Brain microvascular endothelial cell (primary cell): ENCODE measurements at places on chromosomes 13 and 19.
A peak's percentile ranks its signal among the peaks of the same experiment; 100 is the strongest.

GRCh38 chr13:111663953-111664421 is 343.5 kb downstream of the TEX29 start:
- no peak for DNase-seq

- no peak for DNase-seq
These were observed 1192.2 kb downstream of the UQCRFS1 start for GRCh38 chr19:28020619-28021258.

DNA sequence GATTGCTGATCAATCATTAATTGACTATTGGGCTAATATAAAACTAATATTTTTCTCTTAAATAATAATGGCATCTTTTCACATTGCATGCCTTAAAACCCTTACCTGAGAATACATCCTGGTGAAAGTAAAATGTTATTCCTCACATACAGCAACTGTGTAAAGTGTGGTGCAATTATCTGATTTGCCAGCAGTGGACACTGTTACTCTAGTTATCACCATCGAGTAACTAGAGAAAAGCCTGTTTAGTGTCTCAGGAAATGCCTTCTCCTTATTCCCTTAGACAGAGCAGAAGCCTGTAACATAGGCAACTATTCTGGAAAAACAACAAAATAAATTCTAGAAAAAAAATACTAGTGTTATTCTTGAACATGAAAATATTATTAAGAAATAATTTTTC is 459.8 kb downstream of the FGF14 start:
- peak; percentile 43 for DNase-seq

GRCh38 chr19:13861392-13861713 is 15.6 kb upstream of the NANOS3 start:
- no peak for DNase-seq

DNA sequence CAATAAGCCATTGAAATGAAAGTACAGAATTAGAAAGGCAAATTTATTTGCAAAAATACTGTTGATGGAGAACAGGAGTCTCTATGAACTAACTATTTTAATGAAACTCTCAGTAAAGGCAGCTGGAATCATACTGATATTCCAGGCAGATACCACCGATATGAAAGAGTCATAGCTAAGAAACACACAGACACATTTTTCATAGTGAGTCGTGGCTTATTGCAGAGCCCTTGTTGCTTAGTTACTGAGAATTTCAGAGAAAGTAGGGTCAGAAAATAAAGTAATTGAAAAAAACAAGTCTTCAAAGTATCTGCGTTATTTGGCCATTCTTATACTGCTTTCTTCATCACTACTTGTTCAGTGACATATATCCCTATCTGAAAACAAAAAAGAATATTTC is 1890.9 kb downstream of the PCDH9 start:
- peak; percentile 22 for DNase-seq

DNA sequence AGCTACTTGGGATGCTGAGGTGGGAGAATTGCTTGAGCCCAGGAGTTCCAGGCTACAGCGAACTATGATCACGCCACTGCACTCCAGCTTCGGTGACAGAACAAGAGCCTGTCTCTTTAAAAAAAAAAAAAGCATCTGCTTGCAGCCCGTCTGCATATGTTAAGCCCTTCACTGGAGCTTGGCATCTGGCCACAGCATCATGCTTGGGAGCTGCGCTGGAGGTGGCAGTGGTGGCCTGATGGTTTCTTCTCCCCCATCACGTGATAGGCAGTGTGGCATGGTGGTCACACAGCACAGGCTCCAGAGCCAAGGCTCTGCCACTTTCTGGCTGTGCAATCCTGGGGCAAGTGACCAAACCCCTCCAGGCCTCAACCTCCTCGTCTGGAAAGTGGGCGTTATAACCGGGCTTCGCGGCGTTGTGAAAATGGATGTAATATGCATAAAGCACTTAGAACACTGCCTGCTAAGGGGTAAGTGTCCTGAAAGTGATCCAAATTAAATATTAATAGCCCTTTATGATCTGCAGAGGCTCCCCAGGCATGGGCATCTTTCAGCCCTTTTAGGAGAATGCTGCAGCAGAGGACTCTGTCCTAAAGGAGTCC is 24.4 kb downstream of the MARK4 start:
- DNase-seq, result no peak

GRCh38 chr19:13350072-13350471 is 156.2 kb downstream of the CACNA1A start:
- DNase-seq, result no peak

DNA sequence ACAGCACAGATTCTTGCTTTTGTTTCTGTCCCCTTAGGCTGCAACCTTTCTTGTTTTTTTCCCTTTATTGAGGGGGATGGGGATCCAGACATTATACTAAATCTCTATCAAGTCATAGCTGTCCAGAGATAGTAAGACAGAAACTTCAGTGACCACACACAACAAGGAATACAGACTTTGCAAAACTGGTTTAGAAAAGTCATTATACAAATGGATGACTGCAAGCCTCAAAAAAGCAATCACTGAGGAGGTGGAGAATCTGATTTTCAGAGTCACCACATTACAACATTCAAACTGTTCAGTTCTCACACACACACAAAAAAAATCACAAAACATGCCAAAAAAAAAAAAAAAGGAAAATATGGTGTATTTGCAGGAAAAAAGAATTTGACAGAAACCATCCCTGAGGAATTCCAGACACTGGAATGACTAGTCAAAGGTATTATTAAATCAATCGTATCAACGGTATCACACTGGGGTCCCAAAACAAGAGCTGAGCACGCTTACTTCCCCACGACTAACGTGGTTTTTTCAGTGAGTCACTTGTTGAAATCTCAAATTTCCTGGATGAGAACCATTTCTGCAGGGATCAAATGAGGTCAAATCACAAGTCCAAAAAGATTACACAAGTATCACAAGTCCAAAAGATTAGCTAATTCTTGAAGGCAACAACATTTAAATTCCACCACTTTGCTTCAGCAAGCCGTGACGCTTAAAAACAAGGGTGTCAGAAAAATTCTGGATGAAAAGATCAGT is 41.2 kb downstream of the USP12 start:
- no peak for DNase-seq

GRCh38 chr19:4075373-4075772 is 8.7 kb upstream of the ZBTB7A start:
- peak; percentile 34 for DNase-seq

- no peak for DNase-seq
These were observed 38.7 kb downstream of the ADGRE1 start for GRCh38 chr19:6925801-6926751.

DNA sequence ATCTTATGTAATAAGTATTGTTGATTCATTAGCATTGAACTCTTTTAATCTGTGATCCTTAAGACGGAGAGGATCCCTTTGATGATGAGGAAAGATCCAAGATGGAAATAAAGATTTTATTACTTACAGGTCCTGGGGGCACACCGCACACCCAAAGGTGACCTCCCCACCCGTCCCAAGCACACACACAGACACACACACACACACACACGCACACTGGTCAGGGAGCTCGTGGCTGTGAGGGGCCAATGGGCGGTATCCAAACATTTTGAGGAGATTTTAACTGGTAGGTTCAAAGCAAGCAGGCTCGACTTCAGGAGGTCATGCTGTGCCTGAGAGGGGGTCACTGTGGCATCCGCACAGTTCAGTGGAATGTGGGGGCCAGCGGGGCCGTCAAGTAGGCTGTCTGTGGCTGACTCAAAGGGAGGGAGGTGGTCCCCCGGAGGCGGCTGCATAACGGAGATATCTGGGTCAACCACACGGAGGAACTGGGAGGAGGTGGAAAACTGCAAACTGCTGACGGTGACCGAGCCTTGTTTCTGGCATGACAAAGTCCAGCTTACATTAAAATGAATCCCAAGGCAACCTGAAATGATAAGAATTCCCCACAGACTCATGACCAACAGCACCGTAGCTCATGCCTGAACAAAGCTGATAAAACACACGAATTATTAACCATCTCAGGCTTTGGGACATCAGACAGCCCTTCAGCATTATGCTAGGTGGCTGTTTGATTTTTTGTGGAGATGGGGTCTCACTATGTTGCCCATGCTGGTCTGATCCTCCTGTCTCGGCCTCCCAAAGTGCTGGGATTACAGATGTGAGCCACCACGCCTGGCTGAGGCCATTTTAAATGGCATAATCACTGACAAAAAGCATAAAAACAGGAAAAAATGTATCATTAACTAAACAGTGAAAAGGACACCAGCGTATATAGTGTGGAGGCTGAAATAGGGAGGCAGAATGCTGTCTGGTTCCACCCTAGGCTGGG is 20.9 kb upstream of the SIGLEC11 start:
- no peak for DNase-seq

DNA sequence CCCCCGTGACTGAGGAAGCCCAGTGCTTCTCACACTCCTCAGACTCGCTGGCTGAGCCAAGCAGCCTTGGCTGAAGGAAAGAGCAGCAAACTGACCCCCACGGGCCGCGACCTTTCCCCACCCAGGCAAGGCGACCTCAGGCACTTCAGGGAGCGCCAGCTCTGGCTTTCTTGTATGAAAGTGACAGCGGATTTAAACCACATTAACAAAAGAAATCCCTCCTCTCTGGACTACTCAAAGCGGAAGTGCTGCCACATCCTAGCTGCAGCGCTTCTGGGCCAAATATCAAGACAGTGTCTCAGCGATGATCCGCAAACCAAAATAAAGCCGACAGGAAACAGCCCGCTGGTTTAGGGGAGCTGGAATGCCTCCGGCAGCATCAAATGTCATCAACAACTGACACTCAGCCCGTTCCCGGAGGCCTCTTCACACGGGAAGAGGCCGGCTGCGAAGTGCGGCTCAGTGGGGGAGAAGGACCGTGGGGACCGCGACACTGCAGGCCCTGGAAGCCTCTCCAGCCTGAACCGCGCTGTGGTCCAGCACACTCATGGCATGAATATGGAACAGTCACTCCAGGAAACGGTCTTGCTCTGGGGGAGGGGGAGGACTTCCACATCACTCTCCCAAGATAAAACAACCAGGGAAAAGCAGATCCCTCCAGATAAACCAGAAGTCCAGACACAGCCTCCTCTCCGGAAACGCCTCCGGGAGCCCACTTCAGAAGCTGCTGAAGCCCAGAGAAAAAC is 1.4 kb downstream of the RASA3 start:
- peak; percentile 93 for DNase-seq

GRCh38 chr13:38697628-38698333 is 10.9 kb downstream of the FREM2 start:
- DNase-seq, result no peak

- DNase-seq, result no peak
These were observed 12.0 kb downstream of the NDUFA11 start for GRCh38 chr19:5891572-5891937.

- DNase-seq, result no peak
These were observed 23.7 kb upstream of the ZNF254 start for GRCh38 chr19:24063295-24063694.

GRCh38 chr13:80030491-80030890 is 310.4 kb downstream of the SPRY2 start:
- DNase-seq, result no peak

DNA sequence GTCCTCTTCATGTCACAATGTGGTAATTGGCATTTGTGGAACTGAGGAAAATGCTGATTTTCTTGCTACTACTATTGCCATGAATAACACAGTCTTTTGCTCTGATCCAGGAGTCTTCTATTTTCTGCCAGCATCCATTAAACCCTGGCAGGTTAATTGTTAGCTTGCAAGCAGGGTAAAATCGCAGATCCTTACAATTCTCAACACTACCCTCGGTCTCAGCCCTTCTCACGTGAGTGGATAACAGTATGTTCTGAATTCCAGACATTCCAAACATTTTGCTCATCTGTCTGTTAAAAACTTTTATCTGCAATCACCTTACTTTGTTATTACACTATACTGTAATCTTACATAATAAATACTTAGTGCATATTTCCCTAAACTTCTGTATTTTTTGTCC is 251.3 kb upstream of the ATXN8OS start:
- DNase-seq, result no peak

DNA sequence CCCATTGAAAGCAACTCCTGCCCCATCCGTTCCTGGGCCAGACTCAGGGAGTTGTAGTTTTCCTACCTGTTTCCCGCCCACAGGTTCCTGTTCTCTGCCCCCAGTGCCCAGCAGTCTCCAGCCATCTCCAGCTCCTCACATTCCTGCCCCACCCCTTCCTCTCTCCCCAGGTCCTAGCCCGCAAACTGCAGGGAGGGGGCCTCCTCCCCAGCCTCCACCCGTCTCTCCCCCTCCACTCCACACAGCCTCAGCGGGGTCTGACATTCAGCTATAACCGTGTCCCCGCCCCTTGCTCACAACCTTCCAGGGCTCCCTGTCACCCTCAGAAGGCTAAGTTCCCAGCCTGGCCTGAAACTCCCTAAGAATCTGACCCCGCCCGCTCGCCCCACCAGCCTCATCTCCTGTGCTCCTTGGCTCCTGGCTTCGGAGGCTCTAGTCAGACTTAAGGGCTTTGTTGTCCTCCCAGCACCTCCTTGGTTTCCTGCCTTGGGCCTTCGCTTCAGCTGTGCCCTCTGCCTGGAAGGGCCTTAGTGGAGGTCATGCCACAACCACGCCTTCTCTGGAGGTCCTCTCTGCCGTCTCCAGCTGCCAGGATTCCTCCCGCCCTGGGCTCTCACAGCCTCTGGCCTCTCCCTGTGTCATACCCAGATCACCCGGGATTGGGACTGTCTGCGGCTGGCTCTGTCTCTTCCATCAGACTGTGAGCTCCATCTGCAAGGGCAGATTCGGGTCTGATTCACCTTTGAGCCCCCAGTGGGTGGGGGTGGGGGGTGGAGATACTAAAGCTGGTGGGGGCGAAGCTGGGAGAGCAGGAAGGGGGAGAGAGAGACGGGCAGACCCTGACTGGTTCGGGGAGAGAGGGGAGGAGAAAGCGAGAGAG is 5.1 kb upstream of the SPACA6 start:
- peak; percentile 48 for DNase-seq

- peak; percentile 73 for DNase-seq
These were observed 16.8 kb downstream of the SPC24 start for GRCh38 chr19:11138601-11139300.

DNA sequence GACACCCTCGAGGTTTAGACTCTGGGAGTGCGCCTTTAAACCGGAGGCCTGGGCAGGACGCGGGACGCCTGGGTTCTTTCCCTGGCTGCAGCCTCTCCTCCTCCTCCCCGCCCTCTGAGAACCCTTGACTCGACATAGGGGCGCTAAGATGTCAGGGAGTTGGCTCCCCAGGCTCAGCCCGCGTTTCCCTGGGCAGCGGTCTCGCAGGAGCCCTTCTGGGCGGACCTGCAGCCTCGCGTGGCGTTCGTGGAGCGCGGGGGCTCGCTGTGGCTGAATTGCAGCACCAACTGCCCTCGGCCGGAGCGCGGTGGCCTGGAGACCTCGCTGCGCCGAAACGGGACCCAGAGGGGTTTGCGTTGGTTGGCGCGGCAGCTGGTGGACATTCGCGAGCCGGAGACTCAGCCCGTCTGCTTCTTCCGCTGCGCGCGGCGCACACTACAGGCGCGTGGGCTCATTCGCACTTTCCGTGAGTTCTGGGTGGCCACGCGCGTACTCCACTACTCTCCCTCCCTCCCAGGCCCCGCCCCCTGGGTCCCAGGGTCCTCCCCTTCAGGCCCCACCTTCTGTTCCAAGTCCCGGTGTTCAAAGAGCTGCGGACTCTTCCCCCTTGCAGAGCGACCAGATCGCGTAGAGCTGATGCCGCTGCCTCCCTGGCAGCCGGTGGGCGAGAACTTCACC is 1.3 kb downstream of the ICAM5 start:
- DNase-seq, result no peak

DNA sequence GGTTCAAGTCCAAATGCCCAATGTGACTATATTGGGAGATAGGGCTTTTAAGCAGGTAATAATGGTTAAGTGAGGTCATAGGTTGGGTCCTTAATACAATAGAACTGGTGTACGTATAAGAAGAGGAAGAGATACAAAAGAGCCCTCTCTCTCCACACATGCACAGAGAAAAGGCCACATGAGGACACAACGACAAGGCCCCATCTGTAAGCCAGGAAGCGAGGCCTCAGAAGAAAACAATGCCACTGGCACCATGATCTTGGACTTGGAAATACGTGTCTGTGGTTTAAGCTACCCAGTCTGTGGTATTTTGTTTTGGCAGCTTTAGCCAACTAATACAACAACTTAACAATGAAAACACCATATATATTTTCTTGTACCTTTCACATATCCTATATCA is 23.4 kb upstream of the RFC3 start:
- no peak for DNase-seq
